ENCODE measurements at places on chromosomes 4 and X. TPM values are rescaled to one million over a fixed set of nuclear protein-coding genes. Genes with fewer than 3 reads are reported as not detected.

Gene GPM6B
- not detected for total RNA-seq

GRCh38 chrX:121504153-121504552 is 456.7 kb downstream of the GLUD2 start:
- peak; percentile 1 for DNase-seq

Gene RASSF6
- not detected for total RNA-seq

Gene CFI
- total RNA-seq: not detected

Gene SYNPO2
- total RNA-seq: 0.13 TPM

DNA sequence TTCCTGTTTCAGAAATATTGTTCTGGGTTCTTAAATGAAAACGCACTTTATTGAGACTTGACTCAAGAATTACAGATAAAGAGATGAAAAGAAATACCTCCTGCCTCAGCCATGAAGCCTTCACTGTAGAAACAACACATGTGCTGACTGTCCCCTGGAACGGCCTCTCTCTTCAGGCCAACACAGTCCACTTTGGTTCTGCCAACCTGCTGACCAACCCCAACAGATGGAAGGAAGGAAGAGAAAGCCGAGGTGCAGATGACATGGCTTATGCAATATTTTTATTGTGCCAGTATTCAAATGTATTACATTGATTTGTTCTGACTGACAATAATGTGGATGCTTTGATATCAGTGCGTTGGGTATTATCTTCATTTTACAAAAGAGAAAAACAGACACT is 171.0 kb downstream of the CPEB2 start:
- DNase-seq: no peak

Gene EMCN
- not detected for total RNA-seq

Gene DLG3
- 27.3 TPM for total RNA-seq
